ENCODE measurements at places on chromosomes 11 and 22.

GRCh38 chr22:46114518-46115387 is 35.6 kb upstream of the PPARA start:
- DNase-seq: no peak

DNA sequence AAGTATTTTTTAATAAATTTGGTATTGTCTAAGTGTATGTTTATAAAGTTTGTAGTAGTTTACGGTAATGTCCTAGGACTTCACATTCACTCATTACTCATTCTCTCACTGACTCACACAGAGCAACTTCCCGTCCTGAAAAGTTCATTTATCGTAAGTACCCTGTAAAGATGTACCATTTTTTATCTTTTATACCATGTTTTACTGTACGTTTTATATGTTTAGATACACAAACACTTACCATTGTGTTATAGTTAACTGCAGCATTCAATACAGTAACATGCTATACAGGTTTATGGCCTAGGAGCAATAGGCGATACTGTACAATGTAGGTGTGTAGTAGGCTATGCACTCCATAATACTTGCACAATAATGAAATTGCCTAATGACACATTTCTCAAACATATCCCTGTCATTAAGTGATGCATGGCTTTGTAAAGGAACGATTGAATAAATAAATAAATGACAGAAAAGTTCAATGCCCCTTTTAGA is 12.5 kb upstream of the CARD18 start:
- DNase-seq: no peak

GRCh38 chr11:68682531-68682961 is 1.8 kb upstream of the GAL start:
- no peak for DNase-seq

GRCh38 chr22:47394504-47395440 is 632.3 kb downstream of the TBC1D22A start:
- no peak for DNase-seq

DNA sequence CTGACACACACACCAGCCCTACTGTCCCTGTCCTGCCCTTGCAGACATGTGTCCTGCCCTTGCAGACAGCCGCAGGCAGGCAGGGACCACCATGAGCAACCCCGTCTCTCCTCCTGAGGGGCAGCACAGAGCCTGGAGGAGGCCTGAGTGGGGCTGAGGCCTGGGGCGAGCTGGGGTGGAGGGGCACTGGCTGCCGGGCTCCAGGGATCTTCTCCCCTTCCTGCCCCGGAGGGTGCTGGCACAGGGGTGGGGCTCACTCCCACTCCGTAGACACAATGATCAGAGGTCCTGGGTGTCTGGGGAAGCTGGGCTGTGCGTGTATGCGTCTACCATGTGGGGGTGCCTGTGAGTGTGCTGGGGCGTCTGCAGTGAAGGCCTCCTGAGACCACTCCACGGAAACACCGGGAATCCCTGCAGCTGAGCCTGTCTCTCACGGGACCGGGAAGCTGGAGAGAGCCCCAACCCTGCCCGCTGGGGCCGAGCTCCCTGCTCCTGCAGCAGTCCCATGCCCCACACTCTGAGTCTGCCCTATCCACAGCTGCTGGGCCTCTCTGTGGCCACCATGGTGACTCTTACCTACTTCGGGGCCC is 588 bp downstream of the TSPAN32 start:
- DNase-seq: no peak

DNA sequence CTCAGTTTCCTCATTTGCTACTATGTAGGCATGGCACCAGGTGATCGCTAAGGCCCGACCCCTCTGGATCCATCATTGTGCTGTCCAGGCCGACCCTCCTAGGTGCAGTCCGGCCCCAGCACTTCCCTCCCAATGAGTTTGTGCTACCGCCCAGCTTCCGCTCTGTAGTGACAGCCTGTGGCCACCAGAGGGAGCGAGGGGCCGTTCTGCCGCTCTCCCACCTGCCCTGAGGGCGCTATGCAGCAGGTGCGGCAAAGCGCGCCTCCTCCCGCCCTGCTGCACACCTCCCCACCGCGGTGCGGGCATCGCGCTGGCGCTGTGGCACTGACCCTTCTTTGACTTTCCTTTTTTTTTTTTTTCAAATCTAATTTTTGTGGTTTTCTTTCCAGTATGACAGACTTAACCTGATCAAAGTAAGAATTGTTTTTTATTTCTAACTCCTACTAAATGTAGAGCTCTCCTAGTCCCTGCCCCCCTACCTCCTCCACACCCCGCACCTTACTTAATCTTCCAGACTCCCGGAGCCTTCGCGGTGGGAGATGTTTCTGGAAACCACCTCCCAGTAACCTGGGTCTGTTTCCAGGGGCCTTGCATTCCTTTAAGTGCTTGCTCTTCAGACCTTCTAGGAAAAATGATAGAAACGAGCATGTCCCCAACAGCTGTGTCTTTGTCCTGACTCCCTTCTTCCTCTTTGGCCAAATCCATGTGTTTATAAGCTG is 73.7 kb downstream of the SCN3B start:
- peak; percentile 44 for DNase-seq

Measured in activated T-helper 1 cell treated with Interleukin-2 at 50 U/mL for 16 hours (primary cell).